ENCODE measurements at places on chromosomes 11 and 22.

DNA sequence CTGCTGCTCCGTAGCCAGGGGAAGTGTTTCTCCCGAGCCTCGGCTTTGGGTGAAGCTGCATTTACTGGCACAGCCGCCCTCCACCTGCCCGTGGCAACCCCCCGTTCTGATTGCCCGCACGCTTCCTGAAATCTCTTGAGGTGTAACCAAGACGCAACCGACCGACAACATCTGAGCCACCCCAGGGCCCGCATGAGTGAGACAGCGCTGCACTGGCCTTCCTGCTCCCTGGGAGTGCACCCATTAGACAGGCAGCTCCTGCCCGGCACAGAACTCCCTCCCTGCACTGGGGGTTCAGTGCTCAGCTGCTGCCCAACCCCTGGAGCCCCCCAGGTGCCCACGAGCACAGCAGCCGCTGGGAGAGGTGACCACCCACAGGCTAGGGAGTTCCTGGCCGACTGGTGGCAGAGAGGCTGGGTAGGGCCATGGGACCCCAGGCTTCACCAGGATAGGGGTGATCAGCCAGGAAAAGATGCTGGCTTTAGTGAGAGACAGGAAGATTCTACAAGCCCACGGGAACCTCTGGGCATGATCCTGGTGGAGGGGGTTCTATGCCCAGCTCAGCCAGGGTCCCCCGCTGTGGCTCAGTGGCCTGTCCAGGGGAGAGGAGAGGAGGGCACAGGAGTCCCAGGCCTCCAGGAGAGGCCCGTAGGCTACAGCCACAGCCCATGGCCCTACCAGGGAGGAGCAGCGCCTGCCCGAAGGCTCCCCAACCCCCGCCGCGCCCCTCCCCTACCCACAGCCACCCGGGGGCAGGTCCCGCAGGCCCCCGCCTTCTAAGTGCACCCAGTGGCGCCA, 14.6 kb downstream of the PLXNB2 start:
- no peak for DNase-seq

DNA sequence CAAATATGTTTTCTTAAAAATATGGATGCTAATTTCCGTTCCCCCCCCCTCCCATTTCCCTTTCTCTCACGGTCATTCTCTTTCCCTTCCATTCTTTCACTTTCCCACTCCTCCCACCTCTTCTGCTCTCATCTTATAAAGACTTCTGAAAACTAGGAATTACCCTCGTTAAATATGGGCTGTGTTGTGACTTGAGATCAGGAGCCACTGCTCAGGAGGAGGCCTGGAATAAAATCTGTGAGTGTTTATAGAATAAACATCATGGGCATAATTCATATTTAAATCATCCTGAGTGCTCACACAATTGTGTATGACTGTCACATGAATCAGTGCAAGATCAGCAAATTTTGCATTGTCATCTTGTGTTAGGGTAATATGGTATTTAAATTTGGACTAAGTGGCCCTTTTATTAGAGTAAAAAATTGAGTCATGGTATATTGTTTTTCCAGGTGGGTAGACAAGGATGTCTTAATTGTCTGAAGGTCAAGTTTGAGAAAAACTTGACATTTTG, 208.0 kb downstream of the DDX10 start:
- DNase-seq, result no peak

- no peak for DNase-seq
Measured at GRCh38 chr11:79508461-79508860, 67.6 kb upstream of the TENM4 start.

- no peak for DNase-seq
Measured at GRCh38 chr22:47444746-47445065, 682.3 kb downstream of the TBC1D22A start.

All from OCI-M1 (cell line).